GF-D8 (cell line): ENCODE measurements at places on chromosomes 11 and 22.

DNA sequence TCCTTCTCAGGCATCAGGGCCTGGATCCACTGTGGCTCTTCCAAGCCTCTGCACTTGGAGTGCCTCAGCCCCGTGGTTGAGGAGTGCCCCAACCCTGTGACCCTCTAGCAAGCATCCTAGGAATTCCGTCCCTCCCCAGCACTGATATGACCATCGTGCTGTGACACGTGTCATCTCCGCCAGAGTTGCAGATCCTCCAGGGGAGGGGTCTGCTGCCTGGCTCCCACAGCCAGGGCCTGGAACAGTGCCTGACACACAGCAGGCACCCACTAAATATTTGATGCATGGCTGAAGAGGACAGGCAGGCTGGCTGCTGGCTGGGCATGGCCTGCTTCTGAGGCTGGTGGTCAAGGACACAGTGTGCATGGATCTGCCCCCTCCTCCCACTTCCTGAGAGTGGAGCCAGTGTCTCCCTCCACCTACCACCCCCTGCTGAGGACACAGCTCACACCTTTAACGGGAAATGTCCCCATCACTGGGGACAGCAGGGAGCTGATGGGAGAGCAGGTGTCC lies 1.7 kb upstream of the CD81 start:
- DNase-seq = no peak

GRCh38 chr22:31611061-31611760 lies 50.8 kb downstream of the PISD start:
- no peak for DNase-seq

DNA sequence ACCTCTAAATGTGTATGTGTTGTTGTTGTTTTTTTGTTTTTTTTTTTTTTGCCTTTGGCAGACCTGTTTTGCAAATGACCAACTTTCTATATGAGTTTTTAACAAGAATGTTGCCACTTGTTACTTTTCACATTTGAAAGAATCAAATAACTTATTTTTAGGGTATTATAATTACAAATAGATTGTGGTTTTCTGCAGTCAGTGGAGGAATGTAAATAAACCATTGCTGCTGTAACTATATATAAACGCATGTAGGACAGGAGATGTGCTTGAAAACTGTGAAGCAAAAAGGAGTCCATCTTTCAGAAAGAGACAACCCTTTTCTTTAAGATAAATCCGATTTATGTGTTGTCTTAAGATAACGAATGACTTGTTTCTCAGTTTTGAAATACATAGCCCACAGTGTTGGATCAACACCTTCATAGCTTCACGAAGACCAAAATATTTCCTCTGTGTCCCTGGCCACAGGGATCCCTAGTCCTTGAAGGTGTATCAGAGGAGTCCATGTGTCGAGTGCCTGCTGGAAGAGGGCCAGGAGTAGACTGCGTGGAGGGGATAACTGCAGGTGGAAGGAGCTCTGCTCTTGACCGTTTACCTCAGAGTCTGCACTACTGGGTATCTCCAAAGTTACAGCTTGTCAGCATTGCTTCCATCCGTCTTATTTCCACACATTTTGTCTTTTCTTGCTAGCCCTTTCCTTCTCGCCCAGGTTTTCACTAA lies 24.7 kb downstream of the TNRC6B start:
- no peak for DNase-seq

GRCh38 chr11:96107143-96107824 lies 183.4 kb upstream of the MTMR2 start:
- no peak for DNase-seq

DNA sequence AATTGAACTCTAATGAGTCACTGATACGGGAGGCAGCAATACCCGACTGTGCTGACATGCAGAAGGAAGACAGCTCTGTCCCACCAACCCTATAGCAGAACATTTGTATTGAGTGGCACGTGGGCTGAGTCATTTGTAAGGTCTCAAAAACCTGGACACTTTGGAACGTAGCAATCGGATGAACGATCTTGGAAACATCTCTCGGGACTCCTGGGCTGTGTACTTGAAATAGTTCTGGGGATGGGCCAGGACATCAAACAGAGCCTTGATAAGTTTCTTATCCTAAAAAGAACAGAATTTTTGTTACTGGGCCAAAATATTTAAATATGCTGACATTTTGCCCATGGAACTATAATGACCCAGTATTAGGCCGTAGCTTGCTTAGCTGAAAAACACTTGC lies 17.1 kb upstream of the NRIP3 start:
- no peak for DNase-seq

- DNase-seq = no peak
These were observed 1037.0 kb downstream of the DLG2 start for GRCh38 chr11:84590106-84590505.

GRCh38 chr22:33477120-33478111 lies 419.2 kb upstream of the SYN3 start:
- no peak for DNase-seq

DNA sequence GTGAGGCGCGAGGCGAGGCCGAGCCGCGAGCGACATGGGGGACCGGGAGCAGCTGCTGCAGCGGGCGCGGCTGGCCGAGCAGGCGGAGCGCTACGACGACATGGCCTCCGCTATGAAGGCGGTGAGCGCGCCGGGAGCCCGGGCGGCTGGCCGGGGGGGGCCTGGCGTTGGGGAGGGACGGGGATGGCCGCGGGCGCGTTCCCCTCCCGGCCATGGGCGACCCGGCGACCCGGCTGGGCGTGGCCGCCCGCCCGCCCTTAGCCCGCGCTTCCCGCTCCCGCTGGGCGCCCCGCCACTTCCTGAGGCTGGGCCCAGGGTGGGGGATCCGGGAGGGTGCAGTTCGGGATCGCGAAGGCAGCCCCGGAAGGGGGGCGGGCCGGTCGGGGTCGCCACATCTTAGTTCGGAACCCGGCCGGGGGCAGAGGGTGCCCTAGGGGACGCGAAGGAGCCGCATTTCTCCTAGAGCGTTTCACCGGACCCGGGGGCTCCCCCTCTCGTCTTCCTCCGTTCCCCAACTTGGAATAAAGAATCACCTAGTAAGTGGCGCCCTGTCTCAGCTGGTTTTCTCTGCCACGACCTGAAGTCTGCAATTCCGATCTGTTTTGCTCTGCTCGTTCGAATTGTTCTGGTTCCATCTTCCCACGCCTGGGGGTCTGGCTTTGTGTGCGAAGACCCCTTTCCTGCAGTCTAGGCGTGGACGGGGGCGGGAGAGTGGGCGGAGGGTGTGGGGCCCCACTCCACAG lies 536 bp downstream of the YWHAH start:
- DNase-seq = no peak

- no peak for DNase-seq
These were observed 726 bp downstream of the PKNOX2 start for GRCh38 chr11:125165111-125165842.
